A673 (cell line): ENCODE measurements at places on chromosomes 4 and X.
A peak's percentile ranks its signal among the peaks of the same experiment; 100 is the strongest.

GRCh38 chrX:133527415-133527814, 112.1 kb upstream of the GPC4 start:
- DNase-seq: peak; percentile 55

DNA sequence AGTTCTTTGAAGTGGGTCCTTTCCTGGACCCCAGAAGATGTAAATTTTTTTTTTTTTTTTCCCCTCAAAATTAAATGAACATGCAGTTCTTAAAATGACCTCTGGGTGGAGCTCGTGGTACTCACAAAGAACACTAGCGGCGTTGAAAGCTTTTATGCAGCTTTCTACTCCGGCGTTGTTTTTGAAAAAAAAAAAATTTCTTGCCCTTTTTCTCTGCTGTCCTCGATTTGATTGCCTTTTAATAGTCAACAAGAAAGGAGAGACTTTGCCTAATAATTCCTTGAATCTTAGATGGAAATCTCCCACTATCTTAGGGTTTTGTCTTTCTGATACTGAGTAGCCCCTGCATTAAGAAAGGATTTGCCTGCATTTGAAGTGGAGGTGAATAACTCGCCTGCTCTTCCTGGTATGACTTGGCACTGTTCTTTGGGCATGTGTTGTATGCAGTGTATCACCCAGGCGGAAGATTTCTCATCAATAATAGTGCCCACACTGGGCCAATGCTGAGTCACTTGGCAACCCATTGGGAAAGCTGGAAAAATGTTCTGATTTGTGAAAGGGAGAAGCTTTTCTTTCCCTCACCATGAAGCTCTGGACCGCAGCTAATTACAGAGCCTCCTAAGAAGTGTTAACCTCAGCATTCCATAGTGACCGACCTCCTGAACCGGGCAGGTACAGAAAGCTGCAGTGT, 104.0 kb downstream of the PHEX start:
- DNase-seq: peak; percentile 74

DNA sequence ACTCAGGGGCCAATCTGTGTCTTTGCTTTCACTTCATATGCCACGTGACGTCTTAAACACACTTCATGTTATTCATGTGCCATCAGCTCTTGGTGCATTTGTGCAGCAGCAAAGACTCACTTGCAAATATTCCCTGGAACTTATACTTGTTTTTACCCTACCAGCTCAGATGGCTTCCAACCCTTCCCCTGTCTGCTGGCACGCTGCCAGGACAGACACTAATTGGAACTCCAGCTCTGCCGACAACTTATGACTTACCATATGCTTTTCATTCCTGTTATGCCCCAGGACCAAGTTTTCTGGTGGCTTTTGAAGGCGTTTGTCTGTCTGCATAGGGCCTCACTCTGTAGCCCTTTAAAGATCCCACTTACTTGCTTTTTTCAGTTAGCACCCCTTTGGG, 261.7 kb upstream of the GNPDA2 start:
- no peak for DNase-seq

DNA sequence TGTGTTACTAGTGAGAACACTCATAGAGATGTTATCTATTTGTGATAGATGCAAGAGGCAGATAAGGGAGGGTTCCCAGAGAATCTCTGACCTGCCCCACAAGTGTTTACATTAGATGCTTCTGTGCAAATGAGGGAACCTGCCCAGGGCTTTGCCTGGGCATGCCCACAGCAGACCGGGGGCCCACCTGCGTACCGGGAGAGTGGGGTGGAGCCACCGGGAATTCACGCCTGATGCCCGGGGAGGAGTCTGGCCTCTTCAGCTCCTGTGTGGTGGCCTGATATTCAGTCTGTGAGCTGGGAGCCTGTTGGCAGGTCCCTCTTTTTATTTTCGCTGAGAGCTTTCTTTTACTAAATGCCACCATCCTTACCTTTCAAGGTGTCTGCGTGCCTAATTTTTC, 155.7 kb downstream of the SNCA start:
- no peak for DNase-seq

DNA sequence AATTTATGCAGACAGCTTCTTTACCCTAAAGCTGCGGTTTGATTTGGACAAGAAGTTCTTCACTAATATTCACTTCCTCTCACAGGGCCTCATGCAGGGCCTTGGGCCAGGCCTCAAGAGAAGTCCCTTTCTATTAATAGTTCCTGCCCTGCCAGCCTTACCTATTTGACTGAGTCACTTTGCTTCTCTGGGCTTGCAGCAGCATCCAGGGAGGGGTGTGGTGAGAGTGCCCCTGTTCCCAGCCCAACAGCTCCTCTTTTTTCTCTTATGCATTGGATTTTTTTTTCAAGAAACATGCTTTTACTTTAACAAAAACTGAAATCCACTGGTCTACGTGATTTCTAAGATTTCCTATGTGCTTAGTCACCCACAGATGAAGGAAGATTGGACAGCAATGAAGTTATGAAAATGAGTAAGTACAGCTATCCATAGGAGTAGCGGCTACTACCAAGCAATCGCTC, 26.7 kb downstream of the FAM156B start:
- peak; percentile 52 for DNase-seq

- DNase-seq: no peak
Observed at GRCh38 chr4:36189511-36190226, 54.6 kb downstream of the ARAP2 start.

- peak; percentile 86 for DNase-seq
Observed at GRCh38 chr4:95294321-95294720, 254.5 kb downstream of the UNC5C start.

DNA sequence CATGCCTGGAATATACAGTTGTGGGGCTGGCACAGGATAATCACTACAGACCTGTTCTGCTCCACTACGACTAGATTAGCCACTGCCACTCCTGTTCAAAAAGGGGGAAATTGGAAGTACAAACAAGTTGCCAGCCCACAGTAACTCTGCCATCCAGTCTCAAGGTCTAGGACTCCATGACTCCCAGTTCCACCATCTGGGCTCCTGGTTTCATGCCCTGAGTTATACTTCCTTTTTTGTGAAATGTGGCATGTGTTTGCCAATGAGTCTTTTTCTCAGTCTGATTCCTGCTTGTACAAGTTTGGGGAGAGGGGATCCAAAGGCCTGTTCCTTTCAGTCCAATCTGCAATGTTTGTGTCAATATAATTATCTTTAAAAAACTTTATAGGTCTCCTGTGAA, 1.0 kb upstream of the BLOC1S4 start:
- no peak for DNase-seq

GRCh38 chr4:1518997-1519700, 112.9 kb upstream of the NKX1-1 start:
- no peak for DNase-seq

- DNase-seq: peak; percentile 87
Observed at GRCh38 chrX:21839334-21840192, at the start of gene MBTPS2. MBTPS2 (plus strand) TSS chrX:21839617; CDS start chrX:21839735, 118 bp downstream.

DNA sequence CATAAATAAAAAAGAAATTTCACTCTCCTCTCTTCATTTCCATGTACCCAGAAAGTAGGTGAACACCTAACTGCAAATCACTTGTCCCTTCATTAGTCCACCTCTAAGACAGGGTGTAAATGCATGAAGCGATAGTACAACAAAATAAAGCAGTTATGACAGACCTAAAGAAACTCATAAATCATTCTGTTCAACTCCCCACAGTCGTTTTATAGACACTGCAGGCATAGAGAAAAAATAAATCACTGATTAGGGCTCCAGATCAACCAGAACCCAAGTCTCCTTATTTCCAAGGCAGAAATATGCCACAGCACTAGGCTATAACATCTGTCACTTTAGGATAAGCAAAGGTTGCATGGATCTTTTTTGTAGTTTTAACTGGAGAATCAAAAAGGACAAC, 3.0 kb downstream of the RASGEF1B start:
- no peak for DNase-seq

DNA sequence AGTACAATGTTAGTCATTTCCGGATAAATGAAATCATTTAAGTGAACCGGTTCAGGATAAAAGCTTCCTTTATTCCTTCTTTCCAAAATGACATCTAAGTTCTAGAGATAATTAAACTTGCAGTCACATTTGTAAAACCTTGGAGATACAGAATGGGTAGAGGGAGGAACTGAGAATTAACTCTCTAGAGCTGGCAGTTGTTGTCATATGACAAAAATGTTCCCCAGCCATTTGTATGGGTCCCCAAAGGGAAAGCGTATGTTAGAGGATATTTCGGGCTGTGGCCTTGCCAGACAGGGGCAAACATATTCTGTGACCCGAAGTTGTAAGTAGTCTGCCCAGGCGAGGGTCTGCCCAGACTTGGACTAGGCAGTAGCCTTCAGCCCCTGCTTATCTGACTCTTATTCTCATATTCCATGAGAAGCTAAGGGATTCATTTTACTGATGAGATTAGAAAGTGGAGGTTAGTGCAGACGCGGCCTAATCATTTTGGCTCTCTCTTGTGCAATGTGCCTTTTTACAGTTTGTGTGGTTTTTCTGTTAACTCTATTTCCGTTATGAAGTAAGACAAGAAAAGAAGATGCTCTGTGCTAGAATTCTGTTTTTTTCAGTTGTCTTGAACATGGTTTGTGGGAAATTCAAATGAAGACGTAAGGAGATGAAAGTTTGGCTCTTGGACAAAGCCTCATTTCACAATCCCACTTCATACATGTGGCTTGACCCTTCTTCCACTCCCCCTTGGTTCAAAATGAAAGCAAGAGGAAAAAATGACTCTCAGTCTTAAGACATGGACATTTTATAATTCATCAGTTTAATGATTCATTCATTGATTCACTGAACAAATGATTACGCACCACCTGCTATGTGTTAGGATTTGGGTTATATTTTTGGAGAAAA, 2394.2 kb upstream of the AGA start:
- DNase-seq: no peak

DNA sequence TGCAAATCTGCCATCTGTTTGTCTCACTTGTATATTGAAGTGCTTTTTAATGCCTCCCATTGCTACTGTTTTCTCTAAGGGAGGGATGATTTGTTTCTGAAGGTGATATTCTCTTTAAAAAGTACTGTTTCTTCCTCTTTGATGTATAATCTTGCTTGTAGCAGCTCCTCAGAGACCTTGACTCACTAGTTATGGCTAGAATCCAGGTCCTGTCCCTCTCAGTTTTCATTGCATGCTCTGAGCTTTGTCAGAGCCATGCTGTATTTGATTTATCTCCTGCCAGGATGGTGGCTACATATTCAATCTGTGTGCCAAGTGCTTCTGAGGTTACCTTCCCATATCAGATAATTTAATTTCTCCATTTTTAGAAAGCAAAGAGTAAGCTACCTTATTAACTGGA, 56.0 kb downstream of the GLUD2 start:
- no peak for DNase-seq

DNA sequence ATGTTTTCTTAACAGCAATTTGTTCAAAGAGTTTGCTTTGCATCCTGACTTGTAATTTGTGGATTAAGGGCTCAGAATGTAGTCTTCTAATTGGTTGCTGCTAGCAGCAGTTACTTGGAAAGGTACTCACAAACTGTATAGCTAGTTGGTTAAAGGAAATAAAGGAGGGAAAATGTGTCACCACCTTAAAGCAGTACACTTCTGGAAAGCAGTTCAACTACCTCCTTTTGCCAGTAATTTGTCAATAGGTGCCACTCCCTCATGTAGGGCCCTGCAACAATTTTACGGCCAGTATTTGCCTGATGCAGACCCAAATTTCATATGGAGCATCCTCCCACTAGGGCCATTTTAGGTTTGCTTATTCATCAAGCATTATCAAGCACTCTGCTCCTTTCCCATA, 20.8 kb downstream of the AMOT start:
- no peak for DNase-seq

DNA sequence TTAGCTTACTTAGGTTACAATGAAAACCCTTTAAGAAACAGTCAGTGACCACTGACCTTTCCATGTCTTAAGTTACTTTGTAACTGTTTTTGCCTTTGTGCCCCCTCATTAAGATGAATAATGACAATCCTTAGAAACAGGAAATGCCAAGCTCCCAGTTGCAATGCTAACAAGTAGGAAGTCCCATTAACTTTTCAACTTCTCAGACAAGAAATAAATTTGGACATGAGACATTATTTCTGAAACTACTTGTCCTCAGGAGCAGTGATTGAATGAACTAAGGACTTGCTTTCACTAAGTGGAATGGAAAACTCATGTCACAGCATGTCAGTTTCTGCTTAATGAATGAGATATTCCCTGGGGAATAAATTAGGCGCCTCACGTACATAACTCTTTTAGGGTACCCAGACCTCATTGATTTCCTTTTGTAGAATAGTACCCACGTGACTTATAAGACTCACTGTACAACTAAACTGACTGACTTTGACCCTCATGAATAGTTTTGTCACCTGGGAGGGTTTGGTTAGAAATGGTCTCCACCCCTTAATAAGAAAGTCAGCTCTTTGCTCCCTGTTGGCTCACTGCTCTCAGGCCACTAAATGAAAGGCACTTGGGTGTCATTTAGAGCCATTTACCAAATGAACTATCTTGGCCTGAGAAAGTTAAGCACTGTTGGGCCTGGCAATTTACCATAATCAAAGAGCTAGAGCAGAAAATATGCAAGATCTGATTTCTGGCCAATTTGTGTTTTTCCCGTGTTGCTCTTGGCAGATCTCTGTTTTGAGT, 383.9 kb downstream of the RPA4 start:
- peak; percentile 79 for DNase-seq

DNA sequence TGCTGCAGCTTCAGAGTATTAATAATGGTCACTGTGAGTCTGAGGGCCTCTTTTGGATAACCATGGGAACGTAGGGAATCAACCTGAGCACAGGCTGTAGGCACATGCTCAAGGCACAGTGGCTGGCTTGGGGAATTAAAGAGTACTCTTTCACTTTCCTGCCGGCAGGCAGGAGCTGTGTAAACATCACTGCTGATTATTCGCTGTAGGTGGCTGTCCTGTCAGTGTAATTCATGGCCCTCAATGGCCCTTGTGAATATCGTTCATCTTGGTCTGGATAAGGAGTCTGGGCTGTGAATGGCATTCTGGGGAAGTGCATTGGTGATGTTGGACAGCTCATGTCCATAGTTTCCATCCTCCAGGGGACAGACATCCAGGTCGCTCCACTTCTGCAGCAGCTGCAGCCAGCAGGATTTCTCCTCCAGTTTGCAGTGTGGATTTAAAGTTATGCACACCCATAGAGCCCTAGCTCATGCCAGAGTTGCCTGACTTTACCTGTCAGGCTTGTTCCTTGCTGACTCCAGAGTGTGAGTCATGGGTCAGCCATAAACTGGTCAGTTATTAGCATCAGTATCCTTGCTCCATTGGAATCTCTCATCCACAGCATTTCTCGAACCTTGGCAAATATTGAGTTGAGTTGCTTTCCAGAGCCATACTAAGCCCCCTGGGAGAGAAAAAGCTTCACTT, 43.0 kb downstream of the C4orf33 start:
- no peak for DNase-seq

DNA sequence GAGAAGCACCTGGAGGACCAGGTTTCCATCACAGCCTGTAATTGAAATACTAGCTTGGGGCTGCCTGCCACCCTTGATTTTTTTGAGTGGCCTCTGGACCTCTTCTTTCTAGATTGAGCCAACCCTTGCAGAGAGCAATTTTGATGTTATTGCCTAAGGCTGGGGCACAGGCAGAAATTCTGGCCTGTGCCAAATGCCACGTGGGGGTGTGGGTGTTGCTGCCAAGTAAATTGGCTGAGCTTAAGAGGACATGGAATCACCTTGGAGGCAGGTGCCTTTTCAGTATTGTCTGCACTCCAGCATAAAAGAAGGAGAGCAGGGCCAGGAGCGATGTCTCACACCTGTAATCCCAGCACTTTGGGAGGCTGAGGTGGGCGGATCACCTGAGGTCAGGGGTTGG, 286.1 kb upstream of the PRPS2 start:
- DNase-seq: no peak
